Activated CD4-positive, CD25-positive, alpha-beta regulatory T cell (primary cell): ENCODE measurements at places on chromosomes 3 and 15.

GRCh38 chr15:100026041-100026440 is 292.8 kb upstream of the LYSMD4 start:
- DNase-seq: no peak

GRCh38 chr3:153919773-153920172 is 201.4 kb upstream of the ARHGEF26 start:
- DNase-seq: no peak

DNA sequence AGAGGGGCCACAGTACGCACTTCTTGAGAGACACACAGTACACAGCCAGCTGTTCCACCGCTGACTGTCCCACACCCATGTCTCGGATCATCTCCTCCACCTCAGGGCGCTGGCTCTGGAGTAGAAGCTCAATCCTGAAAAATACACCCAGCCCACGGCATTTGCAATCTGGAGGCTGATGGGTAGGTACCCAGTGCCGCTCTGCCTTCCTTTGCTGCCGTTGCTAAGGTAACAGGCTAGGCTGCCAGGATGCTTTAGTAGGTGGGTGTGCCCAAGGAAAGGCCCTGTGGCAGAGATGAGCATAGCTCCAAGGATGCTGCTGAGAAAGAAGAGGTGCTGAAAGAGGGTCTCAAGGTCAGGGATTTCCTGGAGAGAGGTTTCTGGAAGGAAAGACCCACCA is 14.6 kb downstream of the TRAIP start:
- no peak for DNase-seq

- no peak for DNase-seq
These were observed 126.0 kb downstream of the ST8SIA2 start for GRCh38 chr15:92519709-92520108.

DNA sequence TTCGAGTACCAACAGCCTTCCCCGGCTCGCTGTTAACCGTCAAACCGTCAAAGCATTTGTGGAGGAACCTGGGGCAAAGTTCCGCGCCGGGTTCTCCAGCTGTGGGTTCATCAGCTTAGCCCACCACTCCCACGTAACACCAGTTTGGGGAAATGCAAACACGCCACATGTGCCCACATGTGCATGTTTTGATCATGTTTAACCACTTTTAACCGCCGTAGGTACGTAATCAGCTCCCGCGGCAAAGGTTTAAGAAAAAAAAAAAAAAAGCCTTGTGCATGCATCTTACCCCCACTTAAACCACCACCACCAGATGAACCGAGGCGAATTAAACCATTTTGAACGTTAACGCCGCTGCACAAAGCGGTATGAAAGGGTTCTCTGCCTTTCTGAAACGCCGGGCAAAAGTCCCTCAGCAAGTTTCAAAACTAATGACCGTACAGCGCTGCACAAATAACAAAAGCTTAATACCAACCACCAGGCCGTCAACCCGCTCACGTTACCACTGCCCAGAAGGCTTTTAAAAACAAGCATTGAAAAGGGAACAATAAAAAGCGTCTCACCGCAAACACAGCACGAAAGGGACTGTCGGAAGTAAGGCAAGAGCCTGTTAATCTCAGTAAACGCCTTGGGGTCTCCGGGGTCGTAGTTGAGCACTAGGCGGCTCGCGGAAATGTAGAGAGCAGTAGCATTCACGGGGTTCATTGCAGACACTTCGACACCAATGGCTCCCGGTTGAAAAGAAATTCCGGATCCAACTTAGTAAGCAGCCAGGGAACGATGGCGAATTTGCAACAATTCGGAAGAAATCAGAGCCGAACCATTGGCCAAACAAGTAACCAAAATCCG is 1.5 kb downstream of the MSL2 start:
- peak; percentile 20 for DNase-seq

- DNase-seq: no peak
These were observed 1.5 kb downstream of the CTDSPL start for GRCh38 chr3:37862903-37863815.

DNA sequence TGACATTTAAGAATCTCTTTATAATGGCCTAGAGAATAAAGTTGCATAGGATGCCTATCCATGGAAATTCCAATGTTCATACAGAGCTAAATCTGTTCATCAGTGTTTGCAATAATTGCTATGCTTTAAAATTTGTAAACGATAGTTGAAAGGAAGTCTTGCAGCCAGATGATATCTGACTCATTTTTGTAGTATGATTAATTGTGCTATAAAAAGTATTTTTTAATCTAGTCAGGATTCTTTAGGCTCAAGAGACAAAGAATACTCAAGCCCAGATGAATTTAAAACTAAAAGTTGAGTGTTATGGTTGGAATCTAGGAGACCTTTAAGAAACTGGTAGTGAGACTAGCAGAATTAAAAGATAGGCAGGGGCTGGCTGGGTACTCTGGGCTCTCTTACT is 50.5 kb downstream of the SUCNR1 start:
- no peak for DNase-seq

DNA sequence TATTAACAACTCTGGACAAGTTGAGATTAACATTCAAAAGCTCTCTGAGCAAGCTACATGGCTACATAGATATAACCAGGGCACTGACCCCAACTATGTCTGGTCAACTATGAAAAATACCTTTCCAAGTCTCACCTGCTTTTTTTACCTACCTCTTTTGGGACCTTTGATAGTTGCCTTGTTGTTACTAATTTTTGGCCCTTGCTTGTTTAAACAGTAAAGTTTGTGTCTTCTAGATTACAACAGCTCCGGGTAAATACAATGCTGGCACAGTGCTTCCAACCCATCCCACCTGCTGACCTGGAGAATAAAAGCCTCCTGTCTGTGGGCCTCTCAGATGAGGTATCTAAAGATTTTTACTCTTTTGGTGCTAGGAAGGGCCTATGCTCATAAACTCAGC is 1036.6 kb downstream of the NAALADL2 start:
- DNase-seq: no peak

DNA sequence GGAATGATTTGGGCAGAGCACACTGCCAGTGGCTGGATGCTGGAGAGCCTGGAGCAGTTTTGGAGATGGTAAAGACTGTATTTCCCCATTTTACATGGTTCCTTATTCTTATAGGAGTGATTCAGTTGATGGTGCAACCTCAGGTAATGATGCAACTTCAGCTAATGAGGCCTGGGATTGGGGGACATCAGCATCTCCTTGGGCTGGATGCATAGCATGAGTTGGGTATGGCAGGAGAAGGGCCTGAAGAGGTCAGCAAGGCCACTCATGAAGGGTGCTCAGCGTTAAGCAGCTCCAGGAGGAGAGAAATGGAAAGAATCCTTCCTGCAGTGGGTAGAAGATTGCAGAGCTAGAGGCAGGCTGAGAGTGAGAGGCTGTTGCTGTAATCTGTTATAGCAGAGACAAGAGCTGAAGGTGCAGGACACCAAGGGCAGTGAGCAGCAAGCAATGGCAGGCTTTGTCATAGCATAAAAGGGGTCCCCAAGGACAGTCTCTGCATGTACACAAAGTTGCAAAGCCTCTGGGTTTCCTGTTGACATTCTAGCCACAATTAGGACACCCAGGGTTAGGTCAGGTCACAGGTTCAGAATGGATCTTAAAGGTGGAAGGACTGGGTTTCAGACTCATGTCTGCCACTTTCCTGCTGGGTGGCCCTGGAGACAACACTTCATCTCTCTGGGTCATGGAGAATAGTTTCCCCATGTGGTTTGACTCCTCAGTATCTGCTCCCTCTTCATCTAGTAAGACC is 29.5 kb upstream of the SNRK start:
- DNase-seq: no peak

DNA sequence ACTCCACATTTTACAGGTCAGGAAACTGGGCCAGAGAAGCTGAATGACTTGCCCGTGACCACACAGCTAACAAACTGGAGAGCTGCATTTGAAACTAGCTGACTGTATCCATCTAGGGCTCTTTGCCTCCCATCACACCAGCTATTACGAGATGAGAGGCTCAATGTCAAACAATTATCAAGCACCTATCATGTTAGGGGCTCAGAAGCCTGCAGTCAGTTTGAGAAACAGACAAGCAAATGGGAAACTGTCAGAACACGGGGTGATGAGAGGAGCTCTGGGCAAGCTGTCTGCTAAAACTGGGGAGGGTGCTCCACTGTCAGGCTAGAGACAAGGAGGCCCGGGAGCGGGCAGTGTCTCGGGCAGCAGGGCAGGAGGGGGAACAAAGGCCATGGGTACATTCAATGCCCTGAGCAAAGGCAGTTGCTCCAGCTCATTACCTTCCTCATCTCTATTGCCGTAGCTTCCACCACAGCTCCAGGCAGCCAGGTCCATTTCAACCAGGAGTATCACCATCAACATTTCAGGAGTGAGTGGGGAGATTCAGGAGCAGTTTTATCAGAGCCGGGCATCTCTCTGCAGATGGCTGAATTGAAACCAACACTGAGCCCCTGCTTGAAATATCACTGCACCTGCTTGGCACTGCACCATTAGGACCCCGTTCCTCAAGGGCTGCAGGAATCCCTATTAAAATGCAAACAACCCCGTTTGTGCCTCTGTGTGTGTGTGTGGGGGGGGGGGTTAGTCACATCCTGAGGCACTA is 122.6 kb downstream of the RAB11A start:
- DNase-seq: no peak

- DNase-seq: no peak
These were observed 73.8 kb downstream of the IQSEC1 start for GRCh38 chr3:12999147-13000140.

DNA sequence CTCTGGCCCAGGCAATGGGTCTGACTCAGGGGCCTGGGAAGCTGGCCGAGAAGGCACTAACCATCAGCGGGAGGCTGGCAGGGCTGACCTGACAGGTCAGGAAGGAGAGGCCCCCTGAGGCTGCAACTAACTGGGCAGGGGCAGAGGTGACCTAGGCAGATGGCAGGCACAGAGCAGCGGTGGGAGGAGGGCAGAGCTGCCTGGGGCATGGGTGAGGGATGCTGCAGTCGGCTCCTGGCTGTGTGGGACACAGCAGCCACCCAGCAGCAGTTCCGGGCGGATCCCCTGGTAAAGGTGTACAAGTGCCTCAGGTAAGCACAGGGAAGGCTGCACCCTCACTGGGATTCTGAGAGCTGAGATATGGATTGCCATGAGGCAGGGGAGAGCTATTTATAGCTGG is 236.1 kb downstream of the OCA2 start:
- DNase-seq: no peak

GRCh38 chr15:97045666-97046421 is 715.3 kb downstream of the NR2F2 start:
- DNase-seq: no peak

GRCh38 chr15:88605189-88606069 is 15.7 kb upstream of the AEN start:
- DNase-seq: no peak

GRCh38 chr3:188507244-188507720 is 353.3 kb downstream of the LPP start:
- no peak for DNase-seq

- no peak for DNase-seq
These were observed 1.3 kb downstream of the ADAMTS9 start for GRCh38 chr3:64686446-64686908.

- no peak for DNase-seq
These were observed 5.0 kb downstream of the SLC28A1 start for GRCh38 chr15:84889313-84889990.

- DNase-seq: no peak
These were observed 41.2 kb downstream of the CRYBG3 start for GRCh38 chr3:97863031-97863430.

DNA sequence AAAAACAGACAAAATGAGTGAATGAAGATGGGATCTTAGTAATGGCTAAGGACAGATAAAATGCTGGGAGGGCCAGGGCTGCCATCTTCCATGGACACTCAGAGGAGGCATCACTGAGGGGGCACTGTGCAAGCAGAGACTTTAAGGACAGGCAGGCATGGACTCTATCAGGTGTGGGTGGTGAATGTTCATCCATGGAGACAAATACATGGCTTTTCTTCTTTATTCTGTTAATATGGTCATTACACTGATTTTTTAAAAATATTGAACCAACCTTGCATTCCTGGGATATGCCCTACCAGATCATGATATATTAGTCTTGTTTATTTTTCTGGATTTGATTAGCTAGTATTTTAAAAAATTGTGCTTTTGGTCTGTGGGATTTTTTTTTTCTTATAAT is 12.2 kb downstream of the NUP210 start:
- DNase-seq: no peak

DNA sequence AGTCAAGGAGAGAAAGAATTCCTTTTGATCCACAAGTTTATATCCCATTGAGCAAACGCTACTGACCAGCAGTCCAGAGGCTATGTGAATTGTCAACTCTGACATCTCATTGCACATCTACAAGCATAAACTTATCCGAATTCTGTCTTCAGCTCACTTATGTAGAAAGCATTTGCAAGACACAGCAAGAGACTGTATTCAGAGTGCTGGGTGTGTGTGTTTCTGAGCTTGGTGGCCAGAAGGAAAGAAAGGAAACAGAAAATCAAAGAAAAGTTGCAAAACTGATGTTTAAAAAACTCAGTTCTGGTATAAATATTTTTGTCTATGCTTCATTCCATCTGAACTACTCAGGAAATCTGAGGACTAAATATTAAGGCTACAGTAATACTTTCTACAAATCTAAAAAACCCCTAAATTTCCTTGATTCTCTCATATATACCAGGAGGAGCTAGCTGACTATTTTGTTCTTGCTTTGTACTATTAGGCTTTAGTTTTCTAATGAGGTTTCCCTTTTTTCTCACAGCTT is 45.5 kb downstream of the LSAMP start:
- DNase-seq: no peak

- no peak for DNase-seq
These were observed 65.5 kb downstream of the ADCY5 start for GRCh38 chr3:123383091-123384053.

DNA sequence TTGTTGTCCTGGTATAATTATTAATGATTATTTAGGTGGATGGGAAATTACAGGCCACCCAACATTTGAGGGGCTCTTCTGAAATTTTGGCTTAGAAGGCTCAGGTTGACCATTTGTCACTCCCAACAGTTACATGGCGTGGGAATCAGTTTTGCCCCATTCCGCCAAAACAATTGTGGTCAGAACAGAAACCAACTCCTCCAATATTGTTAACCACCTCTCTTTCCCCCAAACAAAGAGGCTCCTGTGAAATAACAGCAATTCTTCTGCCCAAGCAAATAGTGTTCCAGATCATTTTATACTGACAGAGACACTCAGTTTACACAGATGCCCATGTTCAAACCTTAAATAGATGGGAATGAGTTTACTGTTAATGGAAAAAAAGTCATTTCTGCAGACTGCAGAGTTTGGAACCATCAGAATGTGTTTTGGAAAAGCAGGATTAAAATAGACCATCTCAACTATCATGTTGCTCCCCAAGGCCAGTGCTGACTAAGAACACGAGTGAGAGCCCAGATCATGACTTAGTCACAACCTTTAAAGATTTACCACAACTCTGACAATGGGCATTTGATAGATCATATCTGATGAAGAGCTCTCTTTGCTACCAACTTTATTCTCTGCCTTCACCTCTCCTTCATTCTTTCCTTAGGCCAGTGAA is 102.1 kb downstream of the DUT start:
- DNase-seq: no peak

DNA sequence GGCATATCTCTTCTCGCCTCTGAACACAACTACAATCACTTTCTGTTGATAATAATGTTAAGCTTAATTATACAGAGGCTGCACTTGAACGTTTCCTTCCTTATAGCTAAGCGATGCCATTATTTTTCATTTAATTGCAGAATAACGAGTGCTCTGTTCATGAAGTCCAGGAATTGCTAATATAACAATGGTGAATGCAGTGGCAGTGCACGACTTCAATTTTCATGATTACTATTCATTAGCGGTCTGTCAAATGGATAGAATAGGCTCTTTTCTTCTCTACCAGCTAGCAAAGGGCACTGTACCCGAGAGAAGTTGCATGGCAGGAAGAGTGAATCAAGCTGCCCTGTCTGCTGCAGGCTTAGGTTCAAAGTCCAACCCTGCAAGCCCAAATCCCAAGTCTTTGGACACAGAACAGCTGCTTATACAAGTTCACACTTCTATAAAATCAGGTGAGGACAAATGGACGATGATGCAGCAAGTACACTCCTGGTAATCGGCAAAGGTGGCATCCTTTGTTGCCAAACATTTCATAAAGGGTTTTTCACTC is 75.6 kb downstream of the PDZRN3 start:
- DNase-seq: no peak
